NCI-H2171 treated with DMSO at 0.1 percent for 48 hours (cell line): ENCODE measurements at places on chromosomes 5 and 9.

- peak; percentile 56 for DNase-seq
Measured at GRCh38 chr5:160197341-160198144, 31.8 kb upstream of the FABP6 start.

GRCh38 chr5:160923936-160924710, 72.1 kb upstream of the ATP10B start:
- DNase-seq, result no peak

DNA sequence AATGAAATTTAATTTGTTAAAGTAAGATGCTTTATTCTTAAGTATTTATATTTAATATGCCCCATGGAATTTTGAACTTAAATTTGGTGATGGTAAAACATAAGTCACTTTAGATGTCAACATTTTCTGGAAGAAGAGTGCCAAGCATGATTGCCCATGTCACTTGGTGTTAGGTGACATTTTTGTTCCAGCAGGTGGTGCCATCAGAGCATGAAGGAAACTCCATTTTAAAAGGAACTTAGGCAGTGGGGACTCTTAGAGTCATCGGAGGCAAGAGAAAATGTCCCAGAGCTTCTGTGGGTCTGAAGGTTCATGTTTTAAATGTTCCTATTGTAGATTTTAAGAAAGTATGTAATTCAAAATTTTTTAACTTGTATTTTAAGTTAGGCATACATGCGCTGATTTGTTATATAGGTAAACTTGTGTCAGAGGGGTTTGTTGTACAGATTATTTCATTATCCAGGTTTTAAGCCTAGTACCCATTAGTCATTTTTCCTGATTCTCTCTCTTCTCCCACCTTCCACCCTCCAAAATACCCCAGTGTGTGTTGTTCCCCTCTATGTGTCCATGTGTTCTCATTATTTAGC, 789.3 kb downstream of the SEMA5A start:
- DNase-seq, result peak; percentile 45

- no peak for DNase-seq
Measured at GRCh38 chr5:71703941-71704340, 15.1 kb upstream of the CARTPT start.

DNA sequence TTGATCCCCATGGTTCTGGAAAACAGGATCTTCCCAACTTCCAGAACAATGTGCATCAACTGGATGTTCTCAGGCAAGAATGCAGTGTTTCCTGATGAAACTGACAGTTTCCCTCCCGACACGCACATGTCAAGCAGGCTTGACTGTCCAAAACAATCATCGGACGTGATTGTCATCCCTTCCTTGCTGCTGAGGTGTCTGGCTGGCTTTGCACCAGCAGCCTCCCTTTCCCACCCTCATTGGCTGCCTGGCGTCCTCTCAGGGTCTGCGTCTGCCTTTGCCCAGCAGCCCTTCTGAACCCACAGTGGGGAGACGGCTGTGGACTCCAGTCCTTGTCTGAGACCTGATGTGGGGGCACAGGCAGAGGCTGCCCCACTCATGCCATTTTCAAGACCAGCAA, 110.8 kb downstream of the MARCHF3 start:
- DNase-seq, result no peak

GRCh38 chr9:118091711-118092500, 387.7 kb downstream of the TLR4 start:
- no peak for DNase-seq
